SK-N-SH (cell line): ENCODE measurements at places on chromosomes 7 and 10.

DNA sequence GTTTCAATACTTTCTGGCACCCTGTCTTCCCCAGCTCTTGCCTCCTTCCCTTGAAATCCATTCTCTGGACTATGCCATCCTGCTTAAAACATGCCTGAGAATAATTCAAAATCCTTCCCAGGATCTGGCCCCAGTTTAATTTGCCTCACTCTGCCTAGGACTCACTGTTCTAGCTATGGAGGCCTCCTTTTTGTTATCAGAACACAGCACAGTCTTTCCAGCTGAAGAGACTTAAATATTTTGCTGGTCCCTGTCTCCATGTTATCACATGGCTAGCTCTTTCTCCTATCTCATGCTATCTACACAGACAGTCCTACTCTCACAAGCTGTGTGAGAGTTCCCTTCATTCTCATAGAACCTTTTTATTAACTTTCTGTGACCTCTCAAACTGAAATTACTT is 194.8 kb downstream of the RNLS start:
- DNase-seq, result no peak

DNA sequence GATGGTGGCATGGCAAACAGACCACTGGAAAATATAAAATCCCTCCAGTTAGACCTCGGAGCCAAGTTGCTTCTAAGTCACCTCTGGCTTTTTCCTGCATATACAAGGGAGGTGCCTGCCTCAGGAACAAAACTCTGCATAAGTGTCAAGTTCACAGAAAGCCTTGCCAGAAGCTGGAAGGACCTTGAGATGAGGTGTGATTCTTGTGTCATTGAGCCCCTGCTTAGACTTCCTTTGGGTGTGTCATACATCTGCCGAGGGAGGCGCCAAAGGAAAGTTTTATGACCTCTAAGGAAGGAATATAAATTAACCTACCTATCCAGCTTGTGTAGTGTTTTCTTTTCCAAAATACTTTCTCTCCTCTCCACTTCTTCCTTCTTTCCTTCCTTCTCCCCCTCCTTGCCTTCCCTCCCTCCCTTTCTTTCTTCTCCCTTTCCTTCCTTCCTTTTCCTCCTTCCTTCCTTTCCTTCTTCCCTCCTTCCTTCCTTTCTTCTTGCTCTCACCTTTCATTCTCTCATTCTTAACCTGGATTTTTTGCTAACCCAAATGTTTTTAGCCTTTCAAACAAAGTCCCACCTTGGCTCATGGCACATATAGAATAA is 75.2 kb downstream of the TRIL start:
- DNase-seq, result no peak

GRCh38 chr7:116799916-116800315 is 62.5 kb upstream of the CAPZA2 start:
- DNase-seq, result no peak

GRCh38 chr7:27095897-27096767 is at the start of gene HOXA1:
Gene HOXA1 (minus strand): TSS chr7:27096000. CDS start chr7:27095912, 88 bp downstream.
- no peak for DNase-seq

DNA sequence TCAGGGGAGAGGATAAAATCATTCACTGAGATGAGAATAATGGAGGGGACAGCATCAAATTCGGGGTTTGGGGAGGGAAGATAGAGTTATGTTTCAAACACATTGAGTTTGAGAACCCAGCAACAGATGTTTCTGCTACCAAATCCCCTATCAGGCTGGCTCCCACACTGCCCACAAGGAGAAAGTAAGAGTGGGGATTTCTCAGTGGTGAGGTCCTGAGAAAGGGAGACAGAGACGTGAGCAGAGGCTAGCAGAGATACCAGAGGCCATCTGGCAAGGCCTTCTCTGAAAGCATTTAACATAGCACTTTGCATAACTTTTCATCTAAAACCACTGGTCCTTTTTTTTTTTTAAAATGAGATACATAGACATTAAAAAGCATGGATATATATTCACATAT is 7.8 kb upstream of the SLF2 start:
- no peak for DNase-seq
